WTC11 (cell line): ENCODE measurements at places on chromosomes 2 and 18. TPM values are rescaled to one million over a fixed set of nuclear protein-coding genes. Genes with fewer than 3 reads are reported as not detected.

Gene UGT1A4
- total RNA-seq: 0.14 to 0.22 TPM in 2 of 3 replicates, not detected in the other

Gene DCC
- 0.18 to 0.72 TPM (median 0.66 TPM) in 3 replicates for total RNA-seq

Gene DYTN
- not detected in 3 replicates for total RNA-seq

Gene ZC3H15
- total RNA-seq: 60.0 to 60.9 TPM (median 60.5 TPM) in 3 replicates

Gene PDE11A
- total RNA-seq: 0.13 to 0.53 TPM (median 0.53 TPM) in 3 replicates

Gene LYPD1
- total RNA-seq: 2.8 to 4.7 TPM (median 4.1 TPM) in 3 replicates

DNA sequence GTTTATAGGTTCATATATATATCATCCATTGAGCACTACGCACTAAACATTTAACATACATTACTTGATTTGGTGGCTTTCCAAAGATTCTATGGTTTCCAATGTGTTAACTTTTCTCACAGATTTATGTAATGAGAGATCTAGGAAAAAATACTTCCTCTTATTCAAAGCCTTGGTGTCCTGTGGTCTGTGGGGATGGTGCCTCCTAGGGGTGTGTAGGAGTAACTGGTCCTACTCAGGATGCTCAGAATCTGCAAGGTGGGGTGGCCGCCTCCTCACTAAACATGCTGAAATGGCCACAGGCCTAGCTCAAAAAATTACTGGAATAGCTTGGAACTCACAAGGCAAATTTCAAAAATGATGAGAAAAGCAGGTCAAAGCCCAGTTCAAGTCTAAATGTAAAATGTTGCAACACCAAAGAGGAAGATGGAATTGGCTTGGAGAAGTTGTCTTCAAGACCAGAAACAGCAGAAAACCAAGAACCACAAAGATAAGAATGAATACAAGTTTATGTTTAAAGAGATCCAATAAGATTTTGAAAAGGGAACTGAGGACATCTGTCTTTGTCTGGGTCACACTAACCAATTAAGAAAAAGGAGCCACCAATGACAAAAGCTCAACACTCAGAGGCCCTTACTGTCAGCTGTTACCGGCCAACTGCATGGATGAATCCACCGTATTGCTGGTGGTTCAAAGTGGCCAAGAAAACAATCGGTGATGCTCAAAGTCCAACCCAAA is 11.5 kb downstream of the GPR55 start:
- DNase-seq: no peak

DNA sequence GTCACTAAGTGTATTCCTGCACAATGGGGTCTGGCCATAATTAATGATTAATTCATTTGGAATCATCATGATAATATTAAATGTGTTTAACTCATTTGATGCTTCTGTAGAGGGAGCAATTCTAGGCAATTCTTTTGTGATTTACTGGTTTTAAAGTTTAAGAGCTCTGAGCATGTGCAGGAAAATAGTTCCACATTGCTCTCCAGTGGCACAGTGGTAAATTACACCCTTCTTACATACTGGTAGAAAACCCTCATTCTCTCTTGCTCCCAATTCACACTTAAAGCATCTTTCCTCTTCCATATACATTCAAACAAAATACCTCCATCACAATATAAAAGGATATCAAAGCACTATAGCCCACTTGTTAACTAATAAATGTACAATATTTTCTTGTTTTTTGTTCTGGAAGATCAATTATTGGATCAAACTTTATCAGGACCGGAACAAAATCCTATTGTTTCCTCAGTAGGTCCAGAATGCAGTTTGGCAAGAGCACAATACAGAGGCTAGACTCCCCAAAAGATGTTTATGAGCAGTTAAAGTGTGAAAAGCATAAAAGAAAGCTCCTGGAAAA is 844.3 kb downstream of the MBD2 start:
- DNase-seq: no peak

GRCh38 chr18:43013486-43013885 is 102.0 kb downstream of the RIT2 start:
- no peak for DNase-seq
